ENCODE measurements at places on chromosomes 12 and 14. TPM values are rescaled to one million over a fixed set of nuclear protein-coding genes. Genes with fewer than 3 reads are reported as not detected.

DNA sequence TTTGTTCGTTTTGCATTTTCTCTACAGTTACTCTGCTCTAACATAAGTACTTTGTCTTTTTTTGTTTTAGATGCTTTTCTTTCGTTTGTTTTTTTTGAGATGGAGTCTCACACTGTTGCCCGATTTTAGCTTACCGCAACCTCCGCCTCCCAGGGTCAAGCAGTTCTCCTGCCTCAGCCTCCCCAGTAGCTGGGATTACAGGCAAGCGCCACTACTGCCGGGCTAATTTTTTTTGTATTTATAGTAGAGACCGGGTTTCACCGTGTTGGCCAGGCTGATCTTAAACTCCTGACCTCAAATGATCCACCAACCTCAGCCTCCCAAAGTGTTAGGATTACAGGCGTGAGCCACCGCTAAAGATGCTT is 2.7 kb downstream of the DIP2B start:
- no peak for DNase-seq

DNA sequence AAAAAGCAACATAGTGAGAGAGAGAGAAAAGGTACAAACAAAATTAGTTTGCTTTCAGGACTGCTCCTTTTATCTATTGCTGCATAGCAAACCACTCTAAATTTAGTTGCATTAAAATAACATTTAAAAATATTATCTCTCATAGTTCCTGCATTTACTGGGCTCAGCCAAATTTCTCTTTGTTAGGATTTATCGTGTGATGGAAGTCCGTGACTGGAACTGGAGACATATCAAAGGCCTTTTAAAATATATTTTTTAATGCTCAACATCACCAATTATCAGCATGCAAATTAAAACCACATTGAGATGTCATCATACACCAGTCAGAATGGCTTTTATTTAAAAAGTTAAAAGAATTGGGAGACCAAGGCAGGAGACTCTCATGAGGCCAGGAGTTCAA is 107.6 kb upstream of the SYT1 start:
- no peak for DNase-seq

DNA sequence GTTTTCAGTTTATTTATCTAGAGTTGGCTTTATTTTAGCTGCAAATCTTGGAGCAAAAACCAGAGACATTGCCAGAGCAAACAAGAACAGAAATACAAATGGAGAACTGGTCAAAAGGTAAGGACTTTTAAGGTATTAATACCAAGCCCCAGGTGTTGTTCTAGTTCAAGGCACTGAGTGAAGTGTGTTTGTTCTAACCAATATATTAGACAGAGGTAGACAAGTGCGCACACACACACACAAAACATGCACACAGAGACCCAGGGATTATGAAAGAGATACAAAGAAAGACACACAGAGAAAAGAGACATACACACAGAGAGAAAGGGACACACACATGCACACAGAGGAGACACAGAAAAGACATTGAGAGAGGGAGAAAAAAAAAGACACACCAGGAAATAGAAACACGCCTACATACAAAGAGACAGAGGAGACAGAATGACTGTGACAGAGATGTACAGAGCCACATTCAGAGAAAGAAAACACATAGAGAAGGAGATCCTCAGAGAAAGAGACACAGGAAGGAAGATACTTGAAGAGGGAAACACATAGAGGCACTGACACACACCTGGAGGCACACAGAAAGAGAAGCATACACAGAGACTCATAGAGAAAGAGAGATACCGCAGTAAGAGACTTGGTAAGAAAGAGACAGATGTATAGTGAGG is 50.2 kb downstream of the MIPOL1 start:
- DNase-seq: no peak

- DNase-seq: peak; percentile 51
Measured at GRCh38 chr14:103386713-103387329, 1.6 kb downstream of the MARK3 start.

Gene SMIM41
- 0.15 TPM for total RNA-seq

DNA sequence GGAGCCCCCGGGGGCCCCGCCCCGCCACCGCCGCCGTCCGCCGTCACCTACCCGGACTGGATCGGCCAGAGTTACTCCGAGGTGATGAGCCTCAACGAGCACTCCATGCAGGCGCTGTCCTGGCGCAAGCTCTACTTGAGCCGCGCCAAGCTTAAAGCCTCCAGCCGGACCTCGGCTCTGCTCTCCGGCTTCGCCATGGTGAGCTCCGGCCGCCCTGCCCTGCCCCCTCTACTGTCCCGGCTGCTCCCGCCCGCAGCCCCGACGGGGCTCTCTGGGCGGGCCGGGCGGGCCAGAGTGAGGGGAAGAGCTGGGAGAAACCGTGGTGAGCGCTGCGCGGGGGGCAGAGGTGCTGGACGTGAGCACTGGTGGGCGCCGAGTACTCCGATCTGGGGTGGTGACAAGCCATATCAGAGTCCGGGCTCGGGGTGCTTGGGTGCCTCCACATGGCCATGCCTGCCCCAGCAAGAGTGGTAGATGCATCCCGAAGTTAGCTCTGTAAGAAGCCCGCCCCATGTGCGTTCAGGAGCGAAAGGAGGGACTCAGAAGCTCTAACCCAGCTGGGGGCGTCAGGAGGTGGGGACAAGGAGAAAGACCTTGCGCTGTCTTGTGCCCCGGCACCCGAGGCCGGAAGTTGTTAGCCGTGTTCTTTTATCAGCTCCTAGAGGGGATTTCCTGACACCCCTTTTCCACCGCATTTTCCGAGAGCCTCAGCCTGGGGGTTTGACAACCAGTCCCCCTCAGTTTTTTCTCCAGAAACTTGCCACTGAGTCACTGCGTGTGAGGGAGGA is 717 bp downstream of the ORAI1 start:
- peak; percentile 49 for DNase-seq

Gene CLEC6A
- 0.20 TPM for total RNA-seq

Gene SERPINA12
- not detected for total RNA-seq

DNA sequence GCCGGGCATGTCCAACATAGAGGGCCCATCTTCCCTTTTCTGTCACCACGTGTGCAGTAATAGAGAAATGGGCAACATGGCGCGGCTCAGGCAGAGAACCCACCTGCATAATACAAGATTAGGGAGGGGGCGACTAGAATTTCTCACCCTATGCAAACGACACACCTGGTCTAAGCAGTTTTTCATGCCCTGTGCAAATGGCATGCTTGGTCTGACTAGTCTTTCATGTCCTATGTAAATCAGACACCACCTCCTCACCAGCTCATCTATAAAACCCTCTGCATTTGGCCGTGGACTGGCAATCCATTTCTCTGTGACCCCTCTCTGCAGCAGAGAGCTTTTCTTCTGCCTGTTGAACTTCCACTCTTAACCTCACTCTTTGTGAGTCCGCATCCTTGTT is 180.2 kb upstream of the PZP start:
- no peak for DNase-seq

Gene ANG
- total RNA-seq: 2.3 TPM

DNA sequence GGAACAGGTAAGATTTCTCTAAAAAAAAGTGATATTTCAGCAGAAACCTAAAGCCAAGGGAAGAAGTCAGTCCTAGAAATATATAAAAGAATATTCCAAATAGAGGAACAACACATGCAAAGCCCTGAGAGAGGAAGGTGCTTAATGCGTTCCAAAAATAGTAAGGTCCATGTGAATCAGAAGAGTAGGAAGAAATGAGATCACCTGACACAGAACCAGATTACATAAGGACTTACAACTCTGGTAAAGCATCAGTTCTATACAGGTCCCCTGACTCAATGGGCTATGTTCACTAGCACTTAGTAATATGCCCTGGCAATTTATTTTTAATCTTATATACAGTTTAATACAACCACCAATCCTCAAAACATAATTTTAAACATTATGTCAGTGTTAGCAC is 30.0 kb downstream of the SENP1 start:
- DNase-seq: no peak

GRCh38 chr14:86646696-86647690 is 1117.0 kb downstream of the FLRT2 start:
- peak; percentile 8 for DNase-seq

Gene SINHCAF
- total RNA-seq: 257 TPM

Gene SPTB
- total RNA-seq: not detected

DNA sequence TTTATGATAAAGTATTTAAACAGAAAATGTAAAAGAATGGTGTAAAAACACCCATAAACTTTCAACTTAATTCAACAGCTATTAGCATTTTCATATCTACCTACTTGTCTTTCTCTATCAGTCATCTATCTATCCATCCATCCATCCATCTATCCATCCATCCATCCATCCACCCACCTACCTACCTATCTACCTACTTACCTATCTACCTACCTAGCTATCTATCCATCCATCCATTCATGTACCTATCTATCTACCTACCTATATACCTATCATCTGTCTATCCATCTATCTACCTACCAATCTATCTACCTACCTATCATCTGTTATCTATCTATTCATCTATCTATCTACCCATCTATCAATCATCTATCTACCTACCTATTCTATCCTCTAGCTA is 8.5 kb downstream of the NOS1 start:
- DNase-seq: no peak

DNA sequence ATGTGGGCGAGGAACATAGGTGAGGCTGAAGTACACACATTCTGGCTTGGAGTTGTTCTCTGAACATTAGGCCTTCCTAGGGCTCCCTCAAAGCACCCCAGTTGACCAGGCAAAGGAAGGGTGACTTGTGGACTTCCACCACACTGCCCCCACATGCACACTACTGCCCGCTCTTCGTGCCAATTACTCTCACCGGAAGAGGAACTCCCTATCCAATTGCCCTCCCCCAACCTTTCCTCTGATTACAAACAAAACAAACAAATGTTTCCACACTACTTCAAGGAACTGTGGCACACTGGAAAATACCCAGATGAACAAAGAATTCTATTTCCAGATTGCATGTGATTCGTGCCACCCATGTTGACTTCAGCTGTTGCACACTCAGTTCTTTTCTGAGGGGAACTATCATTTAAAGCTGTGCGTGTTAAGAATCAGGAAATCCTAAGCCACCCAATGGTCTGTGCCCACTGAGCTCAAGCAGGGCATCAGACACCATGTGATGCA is 139.3 kb downstream of the SSPN start:
- no peak for DNase-seq

DNA sequence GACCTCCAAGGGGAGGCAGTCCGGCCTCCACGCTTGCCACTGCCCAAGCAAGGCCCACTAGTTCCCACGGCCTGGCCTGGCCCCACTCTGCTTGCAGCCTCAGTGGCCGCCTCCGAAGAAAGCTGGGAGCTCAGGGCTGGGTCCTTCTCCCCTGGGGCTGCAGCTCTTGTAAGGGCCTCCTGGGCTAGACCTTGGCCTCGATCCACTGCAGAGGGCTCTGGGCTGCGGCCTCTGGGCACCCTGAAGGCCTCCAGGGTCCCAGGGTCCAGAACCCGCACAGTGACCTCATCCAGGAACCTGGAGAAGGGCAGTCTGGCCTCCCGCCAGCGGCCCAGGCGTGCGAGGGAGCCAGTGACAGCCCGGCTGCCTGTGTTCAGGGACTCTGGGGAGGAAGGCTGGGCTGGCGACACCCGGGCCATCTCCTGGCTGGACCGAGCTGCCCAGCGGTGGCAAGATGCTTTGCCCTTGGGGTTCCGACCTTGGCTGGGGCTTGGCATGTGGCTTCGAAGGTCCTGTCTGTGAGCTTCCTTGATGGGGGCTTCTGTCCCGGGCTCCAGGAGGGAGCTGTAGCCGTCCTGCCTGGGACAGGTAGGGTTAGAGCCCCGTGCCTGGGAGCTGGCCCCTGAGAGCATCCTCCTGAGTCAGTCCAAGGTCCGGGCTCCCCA is 9.8 kb downstream of the BEGAIN start:
- no peak for DNase-seq

DNA sequence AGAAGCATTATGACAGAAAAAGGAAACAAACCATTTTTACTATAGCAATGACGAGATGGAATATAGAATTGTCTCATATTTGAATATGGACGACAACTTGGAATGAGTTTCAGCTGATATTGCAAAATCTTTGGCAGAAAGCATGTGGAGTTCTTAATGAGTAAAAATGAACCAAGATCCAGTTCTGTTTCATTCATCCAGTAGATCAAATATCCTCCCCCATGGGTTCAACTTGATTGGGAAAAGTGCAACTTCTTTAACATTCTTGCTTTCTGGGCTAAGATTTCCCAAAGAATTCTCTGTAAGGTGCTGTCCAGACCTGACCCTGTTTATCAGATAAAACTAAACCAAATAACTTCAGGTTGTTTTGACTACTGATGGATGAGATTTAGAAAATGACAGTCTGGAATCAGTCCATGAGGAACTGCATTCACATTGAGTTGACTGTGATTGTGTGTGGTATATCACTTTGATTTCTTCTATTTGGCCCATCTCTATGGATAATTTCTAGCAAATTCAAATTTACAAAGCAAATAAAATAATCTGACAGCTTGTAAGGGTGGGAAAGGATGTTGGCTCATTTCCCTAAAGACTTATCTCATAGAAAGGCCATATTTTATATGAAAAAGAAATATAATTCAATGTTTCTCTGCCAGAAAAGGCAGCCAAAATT is 267.4 kb downstream of the ADAMTS20 start:
- DNase-seq: no peak

Gene DIO2
- under 0.01 TPM for total RNA-seq

Gene CMA1
- total RNA-seq: not detected

DNA sequence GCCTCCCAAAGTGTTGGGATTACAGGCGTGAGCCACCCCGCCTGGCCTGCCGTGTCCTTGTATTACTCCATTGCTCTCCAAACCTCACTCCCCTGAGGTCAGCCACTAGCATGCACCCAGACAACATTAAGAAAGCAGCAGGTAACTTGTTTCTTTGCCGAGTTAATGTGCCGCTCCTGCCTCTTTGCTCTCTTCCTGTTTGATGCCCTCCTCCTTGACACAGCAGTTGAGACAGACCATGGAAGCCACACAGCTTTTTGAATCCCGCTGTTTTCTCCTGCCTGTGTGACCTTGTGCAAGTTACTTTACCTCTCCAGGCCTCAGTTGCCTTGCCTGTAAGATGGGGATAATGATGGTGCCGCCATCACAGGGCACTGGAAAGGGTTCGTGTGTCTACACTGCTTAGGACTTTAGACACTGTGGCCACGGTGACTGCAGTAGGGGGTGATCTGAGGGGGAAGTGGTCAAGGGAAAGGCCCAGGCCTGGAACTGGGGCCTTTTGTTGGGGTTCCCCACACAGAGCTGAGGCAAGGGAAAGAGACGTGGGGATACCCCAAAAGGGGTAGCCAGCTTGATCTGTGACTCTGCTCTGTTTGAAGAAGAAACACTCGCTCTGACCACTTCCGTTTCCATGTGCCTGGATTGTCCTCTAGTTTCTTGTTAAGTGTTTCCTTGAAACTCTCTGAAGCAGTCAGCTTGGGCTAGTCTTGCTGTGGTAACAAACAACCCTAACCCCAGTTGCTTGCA is 69.3 kb downstream of the RIN3 start:
- DNase-seq: no peak

- peak; percentile 90 for DNase-seq
Measured at GRCh38 chr14:87133073-87133801, 859.7 kb downstream of the GALC start.

DNA sequence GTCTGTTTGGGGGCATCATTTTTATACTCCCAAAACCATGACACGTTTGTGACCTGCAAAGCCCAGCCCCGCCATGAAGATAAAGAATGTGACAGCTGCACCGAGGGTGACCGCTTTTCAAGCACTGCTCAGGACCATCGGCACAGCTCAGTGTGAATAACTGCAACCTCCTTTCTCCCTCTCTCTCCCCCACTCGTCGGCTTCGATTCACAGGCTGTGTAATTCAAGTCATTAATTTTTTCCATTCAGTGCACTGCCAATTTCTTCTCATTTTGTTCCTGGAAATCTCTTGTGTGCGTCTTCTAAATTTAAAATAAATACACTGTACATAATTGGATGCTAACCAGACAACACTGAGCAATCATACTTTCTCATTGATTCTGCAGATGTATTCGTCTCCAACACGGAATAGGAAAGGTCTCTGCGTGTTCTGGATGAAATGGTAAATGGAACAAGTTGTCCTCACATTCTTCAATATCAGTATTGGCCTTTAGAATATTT is 260.8 kb downstream of the TTC8 start:
- no peak for DNase-seq

Gene TMEM179
- total RNA-seq: not detected

All from renal cortical epithelial cell (primary cell).